Effector memory CD4-positive, alpha-beta T cell (primary cell): ENCODE measurements at places on chromosomes 2 and 18.

GRCh38 chr2:234125451-234126145 lies 75.1 kb downstream of the SPP2 start:
- DNase-seq: no peak

GRCh38 chr2:182077448-182078142 lies 91.9 kb downstream of the PPP1R1C start:
- no peak for DNase-seq

- DNase-seq: no peak
Observed at GRCh38 chr18:10948421-10948820, 200.9 kb downstream of the PIEZO2 start.

DNA sequence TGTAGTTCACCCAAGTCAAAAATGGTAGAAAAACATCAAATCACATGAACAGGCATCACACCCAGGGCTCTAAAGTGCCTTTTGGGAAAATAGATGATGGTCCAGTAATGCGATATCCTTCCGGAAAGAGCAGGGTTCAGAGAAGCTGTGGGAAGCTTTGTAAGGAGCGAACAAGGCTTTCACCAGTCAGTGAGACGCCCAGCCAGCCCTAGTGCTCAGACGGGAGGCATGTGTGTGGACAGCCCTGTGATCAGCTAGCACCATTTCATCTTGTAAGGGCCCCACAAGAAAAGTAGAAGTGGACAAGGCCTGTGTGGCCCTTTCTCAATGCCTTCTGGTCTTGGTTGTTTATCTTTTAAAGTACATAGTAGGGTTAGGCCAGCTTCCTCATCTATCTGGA lies 76.1 kb downstream of the SMIM21 start:
- DNase-seq: no peak

DNA sequence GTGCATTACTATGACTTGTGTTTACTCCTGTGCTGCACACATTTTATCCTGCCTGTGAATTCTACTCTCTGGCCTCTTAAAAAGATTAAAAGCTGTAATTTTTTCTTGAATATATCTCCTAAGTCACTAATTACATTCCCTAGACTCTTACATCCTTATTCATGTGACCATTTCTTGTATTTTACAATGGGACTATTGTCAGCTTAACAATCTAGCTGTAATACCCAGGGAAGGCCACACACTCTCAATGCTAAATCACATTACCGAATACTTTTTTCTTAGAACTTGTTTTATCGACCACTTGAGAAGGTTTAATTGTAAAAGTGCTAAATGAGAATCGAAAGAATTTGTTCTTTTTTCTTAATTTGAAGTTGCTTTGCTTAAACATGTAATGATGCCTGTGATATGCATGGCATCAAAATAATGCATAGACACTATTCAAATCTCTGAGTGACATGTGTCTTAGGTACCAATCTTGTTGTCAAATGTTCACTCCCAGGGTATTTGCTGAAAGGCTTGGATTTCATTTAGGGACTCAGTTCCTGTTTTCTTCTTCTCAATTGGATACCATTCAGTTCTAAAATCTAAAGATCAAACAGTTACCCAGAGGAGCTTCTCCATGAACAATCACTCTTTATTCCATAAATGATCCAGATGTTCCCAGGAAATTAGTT lies 498.5 kb downstream of the DPP10 start:
- DNase-seq: no peak

DNA sequence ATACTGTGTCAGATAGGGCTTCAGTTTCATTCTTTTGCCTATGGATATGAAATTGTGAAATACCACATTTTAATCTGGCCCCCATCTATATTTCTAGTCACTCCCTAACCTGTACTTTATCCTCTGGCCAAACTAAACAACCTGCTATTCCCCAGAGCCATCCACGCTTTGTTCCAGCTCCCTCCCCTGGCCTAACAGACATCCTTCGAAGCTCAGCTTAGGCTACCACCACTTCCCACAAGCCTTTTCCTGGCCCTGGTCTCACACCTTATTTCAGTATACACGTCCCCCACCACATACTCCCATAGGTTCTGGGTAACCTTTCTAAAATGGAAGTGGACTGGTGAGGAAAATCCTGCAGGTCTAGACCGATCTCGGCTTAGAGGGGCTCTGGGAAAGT lies 55.4 kb downstream of the MAP4K3 start:
- DNase-seq: no peak
